H1 (cell line): ENCODE measurements at places on chromosomes 6 and 20. TPM values are rescaled to one million over a fixed set of nuclear protein-coding genes. Genes with fewer than 3 reads are reported as not detected.

Gene PROCR
- 19.5 and 21.3 TPM in 2 replicates for total RNA-seq

Gene CTSZ
- total RNA-seq, result 32.3 and 32.8 TPM in 2 replicates

- H3K27ac ChIP-seq, result no peak overlapping the region
- no peak overlapping the region for H3K4me3 ChIP-seq
- H3K4me1 ChIP-seq, result no peaks in the 10 kb centered on the region
These were observed 178.9 kb downstream of the PHF3 start for GRCh38 chr6:63814459-63814858.

GRCh38 chr6:127486934-127487333 lies 27.7 kb upstream of the KIAA0408 start:
- H3K4me1 ChIP-seq, result peaks cover 27% of the 10 kb centered on the region
- H3K27ac ChIP-seq, result no peak overlapping the region
- H3K4me3 ChIP-seq, result no peak overlapping the region
- H3K36me3 ChIP-seq, result no peaks in the 10 kb centered on the region
- DNase-seq, result no peak
- H3K27me3 ChIP-seq, result no peaks in the 10 kb centered on the region

DNA sequence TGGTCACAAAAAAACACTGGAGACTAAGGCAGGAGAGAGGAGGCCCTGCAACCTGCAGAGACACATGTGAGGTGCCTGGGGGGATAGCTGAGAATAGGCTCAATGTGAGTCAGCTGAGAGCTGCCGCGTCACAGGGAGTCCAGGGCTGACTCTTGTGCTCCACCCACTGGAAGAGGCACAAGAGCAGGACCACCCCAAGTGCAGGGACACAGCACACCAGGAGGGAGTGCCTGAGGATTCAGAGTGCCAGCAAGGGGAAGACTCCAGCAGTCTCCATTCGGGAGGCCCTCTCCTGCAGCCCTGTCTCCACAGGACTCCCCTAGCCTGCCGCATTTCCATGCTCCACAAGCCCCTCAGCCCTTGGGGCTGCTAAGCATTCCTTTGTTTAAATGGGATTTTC lies 105.5 kb downstream of the HUS1B start:
- DNase-seq, result peak; percentile 47
- peak overlapping the region; percentile 16; the same call in 1 of the 2 replicates for H3K27ac ChIP-seq
- H3K27me3 ChIP-seq, result no peaks in the 10 kb centered on the region
- H3K4me3 ChIP-seq, result no peak overlapping the region
- H3K4me1 ChIP-seq, result peaks cover 11% of the 10 kb centered on the region
- peaks cover 40% of the 10 kb centered on the region for H3K36me3 ChIP-seq
